ENCODE measurements at places on chromosomes 12 and 14.

GRCh38 chr12:104427547-104427938 is 29.2 kb upstream of the CHST11 start:
- DNase-seq: no peak

- DNase-seq: no peak
These were observed 13.4 kb upstream of the KRAS start for GRCh38 chr12:25264114-25264513.

- DNase-seq: no peak
These were observed 36.3 kb upstream of the FAM222A start for GRCh38 chr12:109677279-109677691.

- no peak for DNase-seq
These were observed 274.1 kb upstream of the G2E3 start for GRCh38 chr14:30284808-30285207.

DNA sequence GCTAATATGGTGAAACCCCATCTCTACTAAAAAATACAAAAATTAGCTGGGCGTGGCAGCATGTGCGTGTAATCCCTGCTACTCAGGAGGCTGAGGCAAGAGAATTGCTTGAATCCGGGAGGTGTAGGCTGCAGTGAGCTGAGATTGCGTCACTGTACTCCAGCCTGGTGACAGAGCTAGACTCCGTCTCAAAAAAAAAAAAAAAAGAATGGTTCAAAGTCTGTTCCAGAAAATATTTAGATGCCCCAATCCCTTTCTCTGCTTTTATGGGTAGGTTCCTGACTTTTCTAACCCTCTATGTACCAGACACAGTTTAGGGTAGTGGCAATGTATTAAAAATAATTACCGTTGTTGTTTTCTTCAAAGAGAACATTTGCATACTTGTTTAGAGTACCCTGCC is 161.4 kb downstream of the STXBP6 start:
- no peak for DNase-seq

GRCh38 chr14:54697001-54697400 is 130.1 kb downstream of the SAMD4A start:
- no peak for DNase-seq

GRCh38 chr14:66496911-66497310 is 10.7 kb downstream of the CCDC196 start:
- DNase-seq: no peak

DNA sequence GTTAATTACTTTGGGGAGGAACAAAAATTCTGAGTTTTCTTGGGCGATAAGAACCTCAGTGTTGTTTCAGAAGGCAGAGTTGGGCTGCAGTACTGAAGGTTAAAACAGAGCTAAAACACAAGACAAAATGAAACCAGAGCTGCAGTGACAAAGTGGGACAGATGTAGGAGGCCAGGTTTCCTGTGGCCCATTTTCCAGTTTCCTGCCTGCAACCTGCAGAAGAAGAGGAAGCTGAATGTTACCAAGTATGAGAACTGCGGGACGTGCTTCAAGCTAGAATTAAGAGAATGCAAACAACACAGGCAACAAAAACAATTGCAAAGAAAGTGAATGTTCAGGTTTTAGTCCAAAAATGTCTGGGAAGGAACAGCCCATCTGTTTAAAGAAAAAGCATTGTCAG is 17.8 kb downstream of the ELK3 start:
- DNase-seq: no peak

- DNase-seq: no peak
These were observed 11.5 kb upstream of the WNK1 start for GRCh38 chr12:740921-741320.

DNA sequence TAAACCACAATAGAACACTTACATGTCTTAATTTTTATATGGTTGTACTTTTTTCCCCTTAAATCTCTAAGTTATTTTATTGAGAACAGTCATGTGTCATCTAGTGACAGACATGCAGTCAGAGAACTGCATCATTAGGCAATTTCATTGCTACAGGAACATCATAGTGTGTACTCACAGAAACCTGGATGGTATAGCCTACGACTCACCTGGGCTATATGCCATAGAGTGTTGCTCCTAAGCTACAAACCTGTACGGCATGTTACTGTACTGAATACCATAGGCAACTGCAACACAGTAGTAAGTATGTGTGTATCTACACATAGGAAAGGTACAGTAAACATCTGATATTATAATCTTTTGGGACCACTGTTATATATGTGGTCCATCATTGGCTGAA is 557.6 kb downstream of the PRKD1 start:
- DNase-seq: no peak

All from H7 (cell line).